ENCODE measurements at places on chromosomes 16 and 17.

DNA sequence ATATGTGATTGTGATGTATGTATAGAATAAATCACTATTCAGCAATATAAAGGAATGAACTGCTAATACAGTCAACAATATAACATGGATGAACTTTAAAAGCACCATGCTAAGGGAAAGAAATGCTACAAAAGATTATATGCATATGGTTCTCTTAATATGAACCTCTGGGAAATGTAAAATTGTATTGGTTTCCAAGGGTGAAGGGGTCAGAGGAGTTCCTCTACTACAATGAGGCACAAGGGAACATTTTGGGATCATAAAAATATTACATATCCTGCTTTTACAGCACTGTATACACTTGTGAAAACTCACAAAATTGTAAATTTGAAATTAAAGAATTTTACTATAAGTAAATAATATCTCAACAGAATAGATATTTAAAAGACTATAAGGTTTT lies 111.4 kb downstream of the CA10 start:
- DNase-seq, result no peak

DNA sequence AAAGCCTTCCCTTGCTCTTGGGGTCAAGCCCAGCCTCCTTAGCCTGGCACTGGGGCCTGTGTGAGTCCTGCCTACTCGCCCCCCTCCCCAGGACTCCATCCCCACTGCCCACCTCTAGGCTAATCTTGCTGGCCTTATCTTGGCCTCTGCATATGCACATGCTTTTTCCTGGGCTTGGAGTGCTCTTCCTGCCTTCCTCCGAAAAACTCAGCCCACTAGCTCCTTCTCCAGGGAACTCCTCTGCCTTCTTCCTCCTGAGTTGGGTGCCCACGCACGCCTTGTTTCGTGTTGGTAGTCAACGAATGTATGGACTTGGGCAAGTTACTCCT lies 16.5 kb downstream of the TBX2 start:
- DNase-seq, result no peak

- no peak for DNase-seq
These were observed 265.9 kb downstream of the CDH8 start for GRCh38 chr16:61770301-61770700.

DNA sequence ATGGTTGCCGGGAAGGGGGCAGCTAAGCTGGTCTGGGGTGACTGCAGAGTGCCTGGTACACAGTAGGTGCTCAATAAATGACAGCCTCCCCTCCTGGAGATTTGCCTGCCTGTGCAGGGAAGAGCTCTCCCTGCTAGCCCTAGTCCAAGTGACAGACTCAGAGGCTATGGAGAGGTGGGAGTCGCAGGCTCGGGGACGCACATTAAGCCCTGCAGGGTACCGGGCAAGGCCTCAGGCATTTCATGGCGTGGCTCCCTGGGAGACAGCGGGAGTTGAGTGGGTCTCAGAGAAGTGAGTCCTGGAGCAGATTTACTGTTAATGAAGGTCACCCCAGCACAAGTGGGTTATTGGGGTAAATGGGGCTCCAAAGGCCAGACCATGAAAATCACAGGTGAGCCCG lies 132.2 kb upstream of the CDC42EP4 start:
- no peak for DNase-seq

DNA sequence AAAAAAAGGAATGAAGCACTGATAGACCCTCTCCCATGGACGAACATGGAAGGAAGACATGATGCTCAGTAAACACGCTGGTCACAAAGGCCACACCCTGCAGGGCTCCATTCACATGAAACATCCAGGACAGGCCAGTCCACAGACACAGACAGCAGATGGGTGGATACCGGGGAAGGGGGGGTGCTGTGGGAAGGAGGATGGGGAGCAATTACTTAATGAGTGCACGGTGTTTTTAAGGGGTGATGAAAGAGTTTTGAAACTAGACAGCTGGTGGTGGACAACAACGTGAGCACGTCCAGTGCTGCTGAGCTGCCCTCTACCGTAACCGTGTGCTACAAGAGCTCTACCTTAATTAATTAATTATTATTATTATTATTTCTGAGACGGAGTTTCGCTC lies 6.0 kb upstream of the SLC16A3 start:
- DNase-seq, result no peak

DNA sequence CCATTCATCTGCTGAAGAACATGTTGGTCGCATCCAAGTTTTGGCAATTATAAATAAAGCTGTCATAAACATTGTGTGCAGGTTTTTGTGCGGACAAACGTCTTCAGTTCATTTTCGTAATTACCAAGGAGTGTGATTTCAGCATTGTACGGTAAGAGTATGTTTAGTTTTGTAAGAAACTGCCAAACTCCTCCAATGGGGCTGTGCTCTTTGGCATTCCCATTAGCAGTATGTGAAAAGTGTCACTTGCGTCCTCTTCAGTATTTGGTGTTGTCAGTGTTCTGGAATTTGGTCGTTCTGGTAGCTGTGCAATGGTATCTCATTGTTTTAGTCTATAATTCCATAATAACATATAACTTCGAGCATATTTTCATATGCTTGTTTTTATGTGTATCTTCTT lies 120.9 kb downstream of the BCAS3 start:
- no peak for DNase-seq

GRCh38 chr17:44599298-44600175 lies 42.3 kb downstream of the FZD2 start:
- no peak for DNase-seq

DNA sequence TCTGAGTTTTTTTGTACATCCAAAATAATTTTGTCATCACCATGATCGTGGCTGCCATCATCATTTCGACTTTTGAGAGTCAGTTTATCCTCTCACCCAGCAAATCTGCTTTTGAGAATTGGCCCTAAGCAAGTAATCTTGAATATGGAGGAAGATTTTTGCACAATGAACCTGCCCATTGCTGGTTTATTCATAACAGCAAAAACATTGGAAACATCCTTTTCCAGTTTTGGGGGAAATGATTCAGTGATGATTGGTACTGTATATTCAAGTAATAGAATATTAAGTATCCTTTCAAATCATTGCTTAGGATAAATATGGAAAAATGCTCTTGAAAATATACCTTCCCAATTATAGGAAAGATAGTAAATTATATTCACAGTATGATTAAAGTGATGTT lies 53.1 kb downstream of the PRKCA start:
- DNase-seq, result no peak

DNA sequence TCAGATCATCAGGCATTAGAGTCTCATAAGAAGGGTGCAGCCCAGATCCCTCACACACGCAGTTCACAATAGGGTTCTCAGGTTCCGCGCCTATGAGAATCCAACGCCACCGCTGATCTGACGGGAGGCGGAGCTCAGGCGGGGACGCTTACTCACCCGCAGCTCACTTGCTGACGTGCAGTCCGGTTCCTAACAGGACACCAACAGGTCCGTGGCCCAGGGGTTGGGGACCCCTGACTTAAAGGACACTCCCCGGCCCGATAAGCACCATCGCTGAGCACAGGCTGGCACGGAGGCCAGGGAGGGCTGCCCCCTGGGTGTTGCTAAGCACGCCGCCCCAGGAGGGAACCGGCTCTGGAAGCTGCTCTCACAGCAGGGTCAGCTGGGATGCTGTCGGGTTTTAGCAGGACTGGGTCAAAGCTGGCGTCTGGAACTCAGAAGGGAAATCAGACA lies 30.1 kb upstream of the BAHCC1 start:
- DNase-seq, result peak; percentile 33

DNA sequence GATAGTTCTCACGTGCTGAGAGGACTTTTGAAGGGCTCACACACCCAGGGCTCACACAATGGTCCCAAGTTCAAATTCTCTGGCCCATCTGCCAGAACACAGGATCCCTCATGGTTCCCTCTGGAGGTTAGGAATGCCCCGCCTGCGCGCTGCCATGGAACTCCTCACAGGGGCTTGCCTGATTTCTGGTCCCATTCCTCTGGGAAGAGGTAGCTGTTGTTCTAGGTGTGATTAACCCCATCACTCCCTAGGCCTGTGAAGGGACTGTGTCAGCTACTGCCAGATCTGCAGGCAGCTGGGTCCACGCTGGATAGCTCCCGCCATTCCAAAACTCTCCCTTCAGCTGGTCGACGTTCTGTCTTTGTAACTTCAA lies 2.3 kb upstream of the ARMC5 start:
- no peak for DNase-seq

- no peak for DNase-seq
These were observed 41.3 kb downstream of the VAC14 start for GRCh38 chr16:70759666-70760065.

DNA sequence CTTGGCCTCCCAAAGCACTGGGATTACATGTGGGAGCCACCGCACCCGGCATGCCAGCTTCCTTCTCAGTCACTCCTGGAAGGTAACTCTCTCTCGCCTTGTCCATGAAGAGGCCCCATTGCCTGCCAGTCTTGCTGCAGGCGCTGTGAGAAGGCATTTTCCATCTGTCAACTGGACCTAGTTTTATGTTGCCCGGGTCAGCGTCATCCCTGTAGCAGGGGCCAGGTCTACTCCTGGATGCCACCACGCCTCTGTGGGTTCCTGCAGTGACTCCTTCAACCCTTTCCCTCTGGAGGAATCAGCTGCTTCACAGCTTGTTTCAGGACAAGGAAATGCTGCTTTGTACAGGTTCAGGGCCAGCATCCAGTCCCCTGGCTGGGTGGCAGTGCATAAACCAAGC lies 2.6 kb upstream of the NLRC3 start:
- no peak for DNase-seq

DNA sequence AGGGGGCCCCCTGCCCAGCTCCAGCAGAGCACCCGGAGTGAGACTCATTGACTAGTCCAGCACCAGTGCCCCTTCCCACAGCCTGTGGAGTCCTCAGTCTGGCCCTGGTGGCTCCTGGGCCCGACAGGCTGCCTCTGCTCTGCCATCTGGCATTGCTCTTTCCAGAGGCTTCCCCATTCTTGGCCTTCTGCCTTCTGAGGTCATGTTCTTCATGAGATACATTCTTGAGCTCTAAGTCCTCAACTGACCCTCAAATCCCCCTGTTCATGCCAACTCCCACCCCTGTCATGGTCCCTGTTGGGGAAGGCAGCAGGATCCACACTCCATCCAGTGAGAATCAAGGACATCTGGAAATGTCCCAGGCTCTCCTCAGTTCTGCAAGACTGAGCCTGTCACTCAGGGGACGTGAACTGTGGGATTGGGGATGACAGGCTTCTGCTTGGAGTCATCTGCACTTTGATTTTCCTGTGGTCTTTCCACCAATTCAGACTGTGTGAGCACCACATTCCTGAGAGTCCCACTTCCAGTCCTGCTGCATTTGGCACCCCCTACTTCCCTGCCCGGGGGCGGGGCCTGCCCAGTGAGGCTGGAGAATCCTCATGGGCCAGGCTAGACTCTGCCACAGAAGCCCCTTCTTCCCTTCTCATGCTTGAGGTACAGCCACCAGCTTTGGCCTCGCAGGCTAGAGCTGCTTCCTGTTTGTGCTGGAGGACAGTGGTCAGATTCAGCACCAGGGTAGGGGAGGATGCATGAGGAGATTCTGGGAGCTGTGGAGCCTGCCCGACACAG lies 2.7 kb downstream of the TRPV2 start:
- no peak for DNase-seq

GRCh38 chr16:88783391-88784073 lies 1.5 kb downstream of the PIEZO1 start:
- no peak for DNase-seq

- no peak for DNase-seq
These were observed 6.8 kb upstream of the OR1E2 start for GRCh38 chr17:3440451-3440850.

DNA sequence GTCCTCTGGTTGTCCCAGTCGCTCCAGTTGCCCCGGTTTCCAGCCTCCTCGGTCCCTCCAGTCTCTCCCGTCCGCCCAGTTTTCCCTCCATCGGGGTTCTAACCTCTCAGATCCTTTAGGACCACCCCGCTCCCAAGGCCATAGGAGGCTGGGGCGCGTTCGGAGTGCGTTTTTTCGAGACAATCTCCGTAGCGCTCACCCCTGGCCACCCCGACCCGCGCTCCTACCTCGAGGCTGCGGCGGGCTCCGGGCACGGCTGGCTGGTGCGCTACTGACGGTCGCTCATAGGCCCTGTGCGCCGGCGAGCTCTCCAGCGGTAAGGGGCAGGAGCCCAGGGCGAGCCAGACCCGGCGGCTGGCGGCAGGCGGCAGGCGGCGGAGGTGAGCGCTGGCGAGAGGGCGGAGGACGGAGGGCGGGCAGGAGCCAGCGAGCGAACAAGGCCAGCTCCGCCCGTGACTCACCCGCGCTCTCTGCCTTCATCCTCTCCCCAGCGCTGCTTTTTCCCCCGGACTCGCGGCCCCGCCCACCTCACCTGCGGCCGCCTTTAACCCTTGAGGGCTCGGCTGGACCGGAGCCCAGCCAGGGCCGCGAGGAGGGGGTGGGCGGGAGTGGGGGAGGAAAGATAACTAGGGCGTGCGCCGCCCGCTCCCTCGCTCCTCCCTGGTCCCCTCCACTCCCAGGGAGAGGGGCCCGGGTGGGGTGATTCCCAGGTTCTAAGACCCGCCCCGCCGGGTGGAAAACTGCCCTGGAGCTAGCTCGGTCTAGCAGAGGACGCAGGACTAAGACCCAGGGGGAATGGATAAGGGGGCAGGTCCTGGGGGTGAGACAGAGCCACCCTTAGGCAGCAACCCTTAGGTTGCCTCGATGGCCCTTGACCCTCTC lies at the start of gene SP6:
TSS of gene SP6 (minus strand) at position 472 of the 882 bp plus-strand sequence. CDS start 2,734 bp downstream, outside the sequence.
- DNase-seq, result peak; percentile 75

DNA sequence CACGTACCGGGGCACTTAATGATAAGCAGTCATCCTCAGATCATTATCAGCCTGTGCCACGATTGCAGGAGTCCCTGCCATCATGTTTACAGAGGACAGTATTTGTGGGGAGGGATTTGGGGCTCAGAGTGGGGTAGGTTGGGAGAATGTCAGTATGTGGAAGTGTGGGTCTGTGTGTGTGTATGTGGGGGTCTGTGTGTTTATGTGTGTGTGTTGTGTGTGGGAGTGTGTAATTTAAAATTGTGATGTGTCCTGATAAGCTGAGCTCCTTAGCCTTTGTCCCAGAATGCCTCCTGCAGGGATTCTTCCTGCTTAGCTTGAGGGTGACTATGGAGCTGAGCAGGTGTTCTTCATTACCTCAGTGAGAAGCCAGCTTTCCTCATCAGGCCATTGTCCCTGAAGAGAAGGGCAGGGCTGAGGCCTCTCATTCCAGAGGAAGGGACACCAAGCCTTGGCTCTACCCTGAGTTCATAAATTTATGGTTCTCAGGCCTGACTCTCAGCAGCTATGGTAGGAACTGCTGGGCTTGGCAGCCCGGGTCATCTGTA lies 13.5 kb upstream of the EFCAB13 start:
- DNase-seq, result no peak

GRCh38 chr16:50309156-50309526 lies 42.8 kb downstream of the ADCY7 start:
- DNase-seq, result peak; percentile 17

DNA sequence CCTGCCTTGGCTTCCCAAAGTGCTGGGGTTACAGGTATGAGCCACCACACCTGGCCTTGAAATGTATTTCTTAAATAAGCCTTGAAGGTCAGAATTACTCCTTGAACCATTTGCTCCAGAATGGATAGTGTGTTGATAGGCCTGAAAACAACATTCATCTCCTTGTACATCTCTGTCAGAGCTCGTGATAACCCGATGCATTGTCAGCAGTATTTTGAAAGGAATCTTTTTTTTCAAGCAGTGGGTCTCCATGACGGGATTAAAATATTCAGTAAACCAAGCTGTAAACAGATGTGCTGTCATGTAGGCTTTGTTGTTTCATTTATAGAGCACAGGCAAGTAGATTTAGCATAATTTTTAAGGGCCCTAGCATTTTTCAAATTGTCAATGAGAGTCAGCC lies 16.6 kb downstream of the NSRP1 start:
- DNase-seq, result no peak

Measured in activated T-cell treated with anti-CD3 and anti-CD28 coated beads, Interleukin-2, amount 50 U/mL, for 1 hour (primary cell).